ENCODE measurements at places on chromosomes 4 and X.

DNA sequence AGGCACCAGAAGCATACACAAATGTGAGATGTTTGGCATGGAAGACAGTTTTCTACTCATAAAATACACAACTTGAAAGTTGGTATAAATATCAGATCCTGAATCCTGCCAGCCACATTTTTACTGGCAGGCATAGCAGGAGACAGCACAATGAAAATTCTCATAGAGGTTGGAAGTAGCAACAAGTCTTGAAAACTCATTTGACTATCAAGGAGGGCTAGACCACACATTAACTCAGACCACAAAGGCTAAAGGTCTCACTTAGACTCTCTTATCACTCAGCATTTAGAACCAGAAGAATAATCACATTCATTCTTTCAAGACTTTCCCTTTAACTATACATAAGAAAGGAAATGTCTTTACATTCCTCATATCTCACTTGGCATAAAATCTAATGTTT is 56.5 kb downstream of the SORBS2 start:
- DNase-seq: no peak

DNA sequence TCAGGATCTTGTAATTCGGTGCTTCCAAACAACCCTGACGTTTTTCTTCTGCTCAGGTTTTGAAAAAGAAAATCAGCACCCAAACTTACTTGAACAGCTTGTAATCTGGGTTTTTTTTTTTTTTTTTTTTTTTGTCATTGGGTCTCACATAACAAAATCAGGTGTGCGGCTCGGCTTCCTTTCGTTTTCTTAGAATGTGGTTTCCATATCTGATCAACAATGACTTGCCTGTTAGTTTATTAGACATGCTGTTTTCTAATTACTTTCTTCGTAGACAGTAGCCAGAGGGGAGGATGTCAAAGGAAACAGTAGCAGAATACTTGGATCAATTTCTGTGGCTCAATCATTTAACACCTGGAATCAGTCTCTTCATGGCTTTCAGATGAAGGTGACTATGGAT is 890 bp upstream of the FREM3 start:
- DNase-seq: no peak

DNA sequence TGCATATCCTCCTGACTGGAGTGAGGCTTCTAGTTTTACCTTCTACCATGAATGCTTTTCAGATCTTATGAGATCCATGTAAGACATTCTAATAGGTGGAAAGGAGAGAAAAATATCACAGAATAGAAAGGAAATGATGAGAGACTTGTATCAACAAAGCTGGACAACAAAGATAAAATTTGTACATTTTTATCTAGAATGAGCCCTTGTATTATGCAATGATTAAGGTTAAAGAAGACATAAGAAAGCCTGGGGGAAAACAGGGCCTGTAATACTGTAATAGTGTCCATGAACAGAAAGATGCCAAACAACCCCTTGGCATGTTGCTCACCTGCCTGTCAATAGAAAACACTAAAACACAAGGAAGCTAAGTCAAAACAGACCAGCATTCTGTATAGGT is 44.2 kb upstream of the SCRG1 start:
- DNase-seq: no peak

DNA sequence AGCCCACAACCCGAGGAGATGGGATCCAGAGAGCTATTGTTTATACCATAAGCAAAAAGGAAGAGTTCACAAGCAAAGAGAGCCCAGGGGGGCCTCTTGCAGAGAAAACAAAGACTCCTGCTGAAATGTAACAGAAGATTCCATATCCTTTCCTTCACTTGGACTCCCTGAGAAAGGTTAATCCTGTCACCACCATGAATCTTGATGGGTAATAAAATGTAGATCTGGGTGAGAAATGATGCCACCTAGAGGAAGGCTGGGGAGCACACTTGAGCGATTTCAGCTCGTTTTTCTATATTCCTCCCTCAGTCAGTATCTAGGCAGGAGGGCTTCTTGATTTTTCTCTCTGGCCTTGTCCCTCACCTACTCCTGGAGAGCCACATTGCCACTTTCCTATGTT is 10.2 kb upstream of the KCNE5 start:
- DNase-seq: no peak

DNA sequence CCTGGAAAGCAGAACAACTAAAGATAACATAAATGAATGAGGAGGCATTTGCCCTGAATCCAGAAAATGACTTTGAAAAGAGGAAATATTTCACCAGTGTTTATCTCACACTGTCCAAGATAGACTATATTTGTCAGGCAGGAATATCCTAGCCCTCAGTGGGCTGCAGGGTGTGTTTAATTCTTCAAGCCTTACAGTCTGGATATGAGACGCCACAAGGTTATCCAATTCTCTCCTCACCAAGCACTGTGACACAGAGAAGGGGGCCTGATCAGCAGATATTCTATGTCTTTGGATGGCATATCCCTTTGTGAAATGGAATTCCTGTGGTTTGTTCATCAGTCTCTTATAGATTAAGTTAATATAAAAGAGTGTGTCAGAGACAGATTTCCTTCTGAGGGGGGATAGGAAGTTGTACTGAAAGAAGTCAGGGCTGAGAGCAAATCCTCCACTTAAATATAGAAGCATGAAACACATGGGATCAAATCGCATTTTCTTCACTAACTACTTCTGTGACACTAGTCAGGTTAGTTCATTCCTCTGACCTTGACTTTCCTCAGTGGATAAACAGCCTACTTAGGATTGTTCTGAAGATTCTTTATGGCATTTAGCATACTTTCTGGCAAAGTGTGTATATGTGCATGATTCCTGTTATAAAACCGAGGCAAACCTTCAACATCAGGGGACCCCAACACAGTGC is 6.8 kb upstream of the G3BP2 start:
- DNase-seq: no peak

DNA sequence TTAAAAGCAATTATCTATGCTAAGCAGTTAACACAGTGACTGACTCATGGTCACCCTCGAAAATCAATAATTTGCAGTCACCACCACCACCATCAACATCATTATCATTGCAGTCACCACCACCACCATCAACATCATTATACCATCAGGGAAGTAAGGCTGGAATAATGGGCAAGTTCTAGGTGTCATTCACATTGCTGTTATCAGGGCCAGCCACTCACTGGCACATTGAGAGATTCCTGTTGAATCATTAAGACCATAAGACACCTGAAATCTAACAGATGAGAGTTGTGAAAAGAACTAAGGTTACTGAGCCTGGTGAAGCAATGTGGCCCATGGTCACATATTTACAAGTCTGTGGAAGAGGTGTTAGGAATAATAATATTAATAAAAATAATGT is 247.7 kb upstream of the BOD1L1 start:
- no peak for DNase-seq

- no peak for DNase-seq
Observed at GRCh38 chr4:58749206-58749605, 1639.0 kb upstream of the IGFBP7 start.

DNA sequence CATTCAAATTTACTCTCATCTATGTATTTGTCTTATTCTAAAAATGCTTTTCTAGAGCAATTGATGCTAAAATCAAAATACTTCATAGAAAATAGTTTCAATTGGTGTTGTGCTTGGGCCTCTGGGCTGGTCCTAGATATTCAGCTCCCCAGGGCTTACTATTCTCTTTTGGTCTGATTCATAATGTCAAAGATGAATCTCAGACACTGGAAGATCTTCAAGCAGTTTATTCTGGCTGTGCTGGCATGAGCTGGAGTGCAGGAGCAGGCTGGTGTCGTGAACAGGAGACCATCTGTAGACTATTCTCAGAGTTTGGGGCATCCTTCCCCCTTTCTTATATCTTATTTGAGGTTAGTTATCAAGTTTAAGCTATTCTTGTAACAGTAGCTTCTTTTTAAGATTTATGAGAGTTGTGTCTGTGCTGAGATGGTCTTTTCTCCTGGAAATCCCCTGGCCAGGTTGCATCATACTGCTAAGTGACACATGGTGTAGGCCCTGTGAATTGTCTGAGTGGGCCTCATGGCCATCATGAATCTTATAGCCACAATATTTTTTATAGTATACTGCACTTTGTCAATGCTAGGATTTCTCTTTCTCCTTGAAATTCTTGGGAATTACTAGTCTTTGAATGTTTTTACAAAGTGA is 1624.0 kb upstream of the IGFBP7 start:
- DNase-seq: no peak

GRCh38 chr4:66160606-66161005 is 490.3 kb upstream of the EPHA5 start:
- no peak for DNase-seq

- DNase-seq: no peak
Observed at GRCh38 chr4:34679228-34679627, 1565.1 kb downstream of the ARAP2 start.

- no peak for DNase-seq
Observed at GRCh38 chrX:107851215-107851614, 25.5 kb downstream of the MID2 start.

- no peak for DNase-seq
Observed at GRCh38 chrX:18793601-18794089, 86.2 kb downstream of the PPEF1 start.

DNA sequence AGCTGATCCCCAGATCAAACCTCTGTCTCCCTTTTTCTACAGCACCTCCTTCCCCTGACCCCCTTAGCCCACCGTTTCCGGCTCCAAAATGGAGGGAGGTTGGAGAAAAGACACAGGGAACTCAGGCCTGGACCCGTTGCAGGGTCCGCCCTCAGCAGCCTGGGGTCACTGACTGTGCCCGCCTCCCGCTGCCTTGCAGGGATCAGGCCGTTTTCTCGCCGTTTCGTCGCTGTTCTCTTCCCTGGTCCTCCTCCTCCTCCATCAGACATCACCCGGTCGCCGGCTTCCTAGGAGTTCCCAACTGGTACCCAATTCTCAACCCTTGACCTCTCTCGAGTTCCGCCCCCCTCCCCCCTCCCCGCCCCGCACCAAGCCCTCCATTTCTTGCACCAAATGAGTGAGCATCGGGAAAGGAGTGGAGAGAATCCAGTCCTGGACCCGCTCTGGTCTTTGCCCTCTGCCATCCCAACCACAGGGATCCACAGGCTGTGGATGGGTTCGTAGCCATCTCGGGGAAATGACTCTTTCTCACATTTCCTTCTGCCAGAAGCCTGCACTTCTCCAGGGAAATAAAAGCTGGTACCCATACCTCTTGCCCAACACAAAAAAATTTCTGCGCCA is 493 bp downstream of the TCEAL5 start:
- DNase-seq: no peak
